ENCODE measurements at places on chromosomes 2 and 18.
A peak's percentile ranks its signal among the peaks of the same experiment; 100 is the strongest.

GRCh38 chr18:11654736-11655605 lies 34.1 kb upstream of the GNAL start:
- DNase-seq: peak; percentile 31

DNA sequence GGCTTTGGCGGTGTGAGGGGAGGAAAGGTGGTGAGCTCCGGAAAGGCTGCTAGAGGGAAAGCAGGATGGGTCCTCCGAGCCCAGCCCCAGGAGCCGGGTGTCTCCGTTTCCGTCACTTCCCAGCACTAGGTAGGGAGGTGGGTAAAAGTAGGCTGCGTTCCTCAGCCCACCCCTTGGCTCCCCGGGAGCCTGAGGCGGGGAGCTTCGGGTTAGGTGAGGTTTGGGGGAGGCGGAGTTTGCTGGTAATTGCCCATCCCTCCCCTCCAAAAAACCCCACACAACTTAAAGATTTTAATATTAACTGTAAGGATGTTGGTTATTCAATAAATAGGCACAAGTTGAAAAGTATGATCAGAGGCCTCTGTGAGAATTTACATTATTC lies 552 bp upstream of the ATF2 start:
- no peak for DNase-seq

DNA sequence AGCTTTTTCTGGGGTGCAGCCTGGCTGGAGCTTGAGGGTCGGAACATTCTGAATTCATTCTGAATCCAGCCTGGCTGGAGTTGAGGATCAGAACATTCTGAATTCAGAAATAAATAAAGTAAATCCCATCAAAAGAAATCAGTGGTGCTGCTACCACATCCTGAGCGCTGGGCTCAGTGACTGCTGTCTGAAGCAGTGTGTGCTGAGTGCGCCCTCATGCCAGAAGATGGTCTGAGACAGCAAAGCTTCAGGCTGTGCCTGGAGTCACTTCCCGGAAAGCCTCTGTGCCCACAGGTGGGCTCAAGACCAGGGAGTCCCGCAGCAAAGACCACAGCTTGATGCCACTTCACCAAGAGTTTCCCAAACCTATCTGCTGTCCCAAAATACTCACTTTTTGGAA lies 187.9 kb downstream of the VAPA start:
- DNase-seq: no peak

- no peak for DNase-seq
Observed at GRCh38 chr2:57510704-57511103, 535.9 kb upstream of the VRK2 start.

- DNase-seq: no peak
Observed at GRCh38 chr2:39470580-39470979, 33.5 kb upstream of the MAP4K3 start.

DNA sequence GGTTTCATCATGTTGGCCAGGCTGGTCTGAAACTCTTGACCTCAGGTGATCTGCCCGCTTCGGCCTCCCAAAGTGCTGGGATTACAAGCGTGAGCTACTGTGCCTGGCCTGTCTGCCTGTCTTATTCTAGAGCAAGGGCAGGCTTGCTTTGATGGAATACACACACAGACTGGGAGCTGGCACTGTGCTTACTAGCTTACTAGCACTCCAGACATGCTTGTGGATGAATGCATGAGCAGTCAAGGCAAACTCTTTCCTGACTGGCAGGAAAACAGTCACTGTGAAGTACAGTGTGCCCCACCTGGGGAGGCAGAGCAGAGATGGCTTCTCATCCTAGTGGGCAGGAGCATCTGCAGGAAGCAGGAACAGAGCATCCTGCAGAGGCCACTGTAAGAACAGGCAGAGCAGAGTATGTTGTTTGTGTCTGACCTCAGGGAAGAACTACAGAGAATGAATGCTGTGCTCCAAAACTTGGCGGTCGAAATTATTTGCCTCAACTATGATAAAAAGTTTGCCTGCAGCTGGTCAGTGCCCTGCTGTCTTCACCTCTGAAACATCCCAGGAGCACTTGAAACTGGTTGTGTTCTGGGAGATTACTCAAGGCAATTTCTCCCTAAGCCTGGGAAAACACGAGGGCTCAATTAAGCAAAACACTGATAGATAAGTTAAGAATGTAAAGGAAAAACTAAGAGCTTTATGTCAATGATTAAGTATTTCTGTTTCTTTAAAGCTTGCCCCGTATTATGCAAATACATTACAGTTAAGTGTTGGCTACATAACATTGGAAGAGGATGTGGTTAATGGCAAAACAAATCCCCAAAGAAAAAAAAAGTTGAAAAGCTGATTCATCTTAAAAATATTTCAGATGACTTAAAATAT lies 102.4 kb downstream of the VAPA start:
- DNase-seq: no peak

GRCh38 chr2:6831229-6831628 lies 34.5 kb downstream of the CMPK2 start:
- DNase-seq: no peak
